ENCODE measurements at places on chromosomes 7 and 10. TPM values are rescaled to one million over a fixed set of nuclear protein-coding genes. Genes with fewer than 3 reads are reported as not detected.

MIOS gene
- total RNA-seq, result 30.2 TPM

GLI3 gene
- total RNA-seq, result 9.8 TPM

ADARB2 gene
- total RNA-seq, result 1.3 TPM

SEMA3E gene
- 19.8 TPM for total RNA-seq

ASAH2B gene
- total RNA-seq, result 4.8 TPM

NUTM2E gene
- total RNA-seq, result 0.06 TPM

SLC13A1 gene
- total RNA-seq, result 132 TPM

SFTPA1 gene
- 7.0 TPM for total RNA-seq

TLX1 gene
- not detected for total RNA-seq

CYP2E1 gene
- 4.7 TPM for total RNA-seq

WNT8B gene
- total RNA-seq, result not detected

HTR5A gene
- not detected for total RNA-seq

FIGNL1 gene
- total RNA-seq, result 7.6 TPM

RPP30 gene
- total RNA-seq, result 24.7 TPM

CALHM3 gene
- not detected for total RNA-seq

SSMEM1 gene
- not detected for total RNA-seq

PCDH15 gene
- not detected for total RNA-seq

PIP gene
- not detected for total RNA-seq

ZNF117 gene
- total RNA-seq, result 31.6 TPM
